ENCODE measurements at places on chromosomes 2 and 18. TPM values are rescaled to one million over a fixed set of nuclear protein-coding genes. Genes with fewer than 3 reads are reported as not detected.

Gene ING5
- polyA plus RNA-seq = 20.8 TPM

Gene GPR155
- polyA plus RNA-seq = 3.9 TPM

Gene ELOA2
- polyA plus RNA-seq = not detected

Gene INHA
- polyA plus RNA-seq = 18.9 TPM

Gene IL1RL1
- 60.5 TPM for polyA plus RNA-seq

Gene OR6B2
- polyA plus RNA-seq = not detected

Gene TLX2
- polyA plus RNA-seq = 3.2 TPM

Gene LYG1
- 10.8 TPM for polyA plus RNA-seq

Gene HOXD11
- polyA plus RNA-seq = not detected

Gene FOXI3
- not detected for polyA plus RNA-seq
